Stimulated activated CD8-positive, alpha-beta memory T cell treated with anti-CD3 and anti-CD28 coated beads, Interleukin-12 subunit alpha, Interleukin-12 subunit beta, amount 100 ng/mL, for 4 hours (primary cell): ENCODE measurements at places on chromosomes 1 and 21.
A peak's percentile ranks its signal among the peaks of the same experiment; 100 is the strongest.

- no peak for DNase-seq
Measured at GRCh38 chr1:185834371-185834905, 100.2 kb downstream of the HMCN1 start.

DNA sequence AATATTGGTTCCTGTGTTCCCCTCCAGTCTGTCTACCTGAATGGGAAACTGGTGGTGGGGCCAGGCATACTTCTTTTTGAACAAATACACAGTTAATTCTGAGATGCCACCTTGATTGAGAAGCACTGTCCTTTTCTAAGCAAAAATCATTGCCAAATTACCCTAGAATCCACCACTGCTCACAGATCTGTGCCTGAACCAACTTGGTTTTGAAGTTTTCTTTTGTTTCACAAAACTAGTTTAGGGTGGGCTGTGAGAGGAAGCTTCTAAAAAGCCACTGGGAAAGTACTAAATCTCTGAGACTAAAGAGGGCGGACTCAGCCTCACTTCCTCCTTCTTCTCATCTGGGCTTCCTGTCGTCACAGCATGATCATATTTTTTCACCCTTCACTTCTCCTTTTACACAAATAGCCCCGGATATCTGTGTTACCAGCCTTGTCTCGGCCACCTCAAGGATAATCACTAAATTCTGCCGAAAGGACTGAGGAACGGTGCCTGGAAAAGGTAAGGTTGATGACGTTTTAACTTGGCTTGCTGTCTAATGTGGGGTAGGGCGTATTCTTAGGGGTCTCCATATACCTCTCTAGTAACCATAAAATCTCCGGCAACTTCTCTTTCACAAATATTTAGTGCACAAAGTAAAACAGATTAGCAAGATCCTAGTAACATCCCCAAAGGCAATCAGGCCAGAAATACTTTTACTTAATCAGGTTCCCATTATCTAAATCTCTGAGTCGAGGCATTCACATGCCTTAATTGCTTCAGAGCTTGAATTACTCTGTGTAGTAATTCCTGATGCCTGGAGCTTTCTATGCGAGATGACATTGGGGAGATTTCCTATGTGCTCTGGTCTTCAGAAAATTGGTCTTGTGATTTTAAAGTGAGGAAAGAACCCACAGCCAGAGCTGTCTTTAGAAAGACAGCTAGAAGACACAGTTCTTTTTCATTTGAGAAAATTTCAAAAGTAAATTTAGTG lies at the start of gene CD53:
CD53 (plus strand) TSS at position 404 of the 976 bp plus-strand sequence. CDS start 18,261 bp downstream, outside the sequence.
- no peak for DNase-seq

GRCh38 chr1:177969825-177970371 lies at the start of gene SEC16B:
Gene SEC16B (minus strand): TSS chr1:177970058. CDS start chr1:177967981, 2,077 bp downstream.
- DNase-seq: no peak

DNA sequence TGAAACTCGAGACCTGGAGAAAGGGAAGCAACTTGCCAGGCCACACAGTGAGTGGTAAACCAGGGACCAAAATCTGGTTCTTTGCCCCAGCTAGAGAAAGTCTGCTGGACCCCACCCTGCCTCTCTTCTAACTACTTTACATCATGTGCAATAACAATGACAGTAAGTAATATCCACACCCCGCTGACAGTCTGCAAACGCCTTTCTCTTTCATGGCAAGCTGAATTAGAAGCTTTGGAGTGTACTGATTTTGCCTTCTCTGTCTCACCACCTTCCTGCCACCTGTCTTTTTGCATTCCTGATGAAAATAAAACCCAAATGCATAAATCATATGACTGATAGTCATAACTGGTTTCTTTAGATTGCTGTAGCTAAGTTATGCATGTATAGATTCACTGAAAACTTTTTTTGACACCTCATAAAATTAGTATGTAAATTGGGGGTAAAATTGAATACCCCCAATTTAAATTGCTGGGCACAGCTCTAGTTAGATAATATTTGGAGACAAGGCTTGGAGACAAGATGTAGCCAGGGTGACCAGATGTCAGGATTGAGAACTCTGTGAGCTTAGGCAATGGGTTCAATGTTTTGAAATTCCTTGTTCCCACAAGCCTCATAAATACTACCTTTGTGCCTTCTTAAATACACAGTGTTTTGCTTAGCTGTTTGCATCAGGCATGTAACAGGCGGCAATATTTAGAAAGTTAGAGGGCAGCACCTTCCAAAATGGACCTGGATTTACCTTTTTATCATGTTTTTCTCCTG lies 73.5 kb downstream of the ST6GALNAC5 start:
- DNase-seq: no peak

DNA sequence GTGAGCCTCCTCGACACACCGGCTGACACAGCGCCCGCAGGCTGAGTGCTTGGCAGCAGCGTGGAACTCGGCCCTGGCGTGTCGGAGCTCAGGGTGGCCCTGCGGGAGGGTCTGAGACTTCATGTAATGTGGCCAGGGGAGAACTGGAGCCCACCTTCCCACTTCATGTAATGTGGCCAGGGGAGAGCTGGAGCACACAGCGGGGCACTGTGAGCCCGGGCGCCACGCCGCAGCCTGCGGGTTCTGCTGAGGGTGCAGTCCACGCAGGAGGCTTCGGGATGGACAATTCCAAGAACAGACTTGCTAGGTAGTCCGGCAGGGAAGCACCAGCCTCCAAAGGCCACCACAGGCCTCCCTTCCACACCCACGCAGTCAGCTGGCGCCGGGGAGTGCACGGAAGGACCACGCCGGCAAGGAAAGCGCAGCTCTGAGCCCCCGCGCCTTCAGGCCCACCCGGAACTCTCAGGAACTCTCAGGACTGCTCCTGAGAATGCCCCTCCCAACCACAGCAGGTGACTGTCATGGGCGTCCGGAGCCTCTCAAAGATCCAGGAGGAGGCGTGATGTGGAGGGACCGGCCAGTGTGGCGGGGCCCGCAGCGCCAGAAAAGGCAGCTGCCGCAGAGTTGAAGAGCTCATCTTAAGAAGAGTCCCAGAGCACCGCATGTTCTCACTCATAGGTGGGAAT lies 19.3 kb upstream of the ADARB1 start:
- no peak for DNase-seq

- no peak for DNase-seq
Measured at GRCh38 chr1:9247894-9248293, 13.3 kb downstream of the H6PD start.

GRCh38 chr21:33039536-33039935 lies 13.8 kb downstream of the OLIG2 start:
- DNase-seq: no peak

GRCh38 chr1:17214876-17215544 lies 10.1 kb downstream of the PADI1 start:
- no peak for DNase-seq

DNA sequence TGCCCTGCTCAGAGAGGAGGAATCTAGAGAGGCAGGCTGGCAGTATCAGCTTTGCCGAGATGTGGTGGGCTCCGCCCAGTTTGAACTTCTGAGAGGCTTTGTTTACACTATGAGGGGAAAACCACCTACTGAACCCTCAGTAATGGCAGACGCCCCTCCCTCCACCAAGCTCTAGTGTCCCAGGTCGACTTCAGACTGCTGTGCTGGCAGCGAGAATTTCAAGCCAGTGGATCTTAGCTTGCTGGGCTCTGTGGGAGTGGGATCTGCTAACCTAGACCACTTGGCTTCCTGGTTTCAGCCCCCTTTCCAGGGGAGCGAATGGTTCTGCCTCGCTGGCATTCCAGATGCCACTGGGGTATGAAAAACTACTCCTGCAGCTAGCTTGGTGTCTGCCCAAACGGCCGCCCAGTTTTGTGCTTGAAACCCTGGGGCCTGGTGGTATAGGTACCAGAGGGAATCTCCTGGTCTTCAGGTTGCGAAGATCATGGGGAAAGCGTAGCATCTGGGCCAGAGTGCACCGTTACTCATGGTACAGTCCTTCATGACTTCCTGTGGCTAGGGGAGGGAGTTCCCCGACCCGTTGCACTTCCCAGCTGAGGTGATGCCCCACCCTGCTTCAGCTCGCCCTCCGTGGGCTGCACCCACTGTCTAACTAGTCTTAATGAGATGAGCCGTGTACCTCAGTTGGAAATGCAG lies 43.6 kb downstream of the C21orf91 start:
- DNase-seq: peak; percentile 56

- no peak for DNase-seq
Measured at GRCh38 chr1:31432592-31433395, 19.8 kb downstream of the SERINC2 start.
